Right renal pelvis (tissue), 4 donors: ENCODE measurements at places on chromosomes 13 and 19.

- DNase-seq = peak; percentile 23
Measured at GRCh38 chr19:32599736-32600157, 18.8 kb downstream of the PDCD5 start.

- no peak for DNase-seq
Measured at GRCh38 chr19:39112338-39112890, 13.2 kb upstream of the PAK4 start.

- no peak for DNase-seq
Measured at GRCh38 chr13:34862311-34862710, 79.8 kb upstream of the NBEA start.

- no peak for DNase-seq
Measured at GRCh38 chr19:29395111-29395733, 130.6 kb upstream of the VSTM2B start.

GRCh38 chr13:40586886-40587565 lies 79.4 kb downstream of the FOXO1 start:
- DNase-seq = no peak

DNA sequence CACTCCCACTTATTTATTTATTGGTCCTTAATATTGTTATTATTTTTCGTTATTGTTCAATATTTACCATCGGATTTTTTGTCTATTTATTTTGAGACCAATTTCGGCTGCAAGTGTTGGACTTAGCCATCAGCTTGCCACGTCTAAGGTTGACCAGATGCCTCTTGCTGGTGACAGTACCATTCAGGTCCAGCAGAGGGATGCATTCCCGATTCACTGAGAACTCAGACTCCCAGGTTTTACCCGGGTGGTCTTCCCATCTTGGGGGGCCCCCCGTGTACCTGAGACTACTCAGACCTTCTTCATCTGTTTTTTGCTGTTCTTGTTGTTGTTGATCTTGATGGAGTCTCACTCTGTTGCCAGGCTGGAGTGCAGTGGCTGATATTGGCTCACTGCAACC lies 1435.2 kb downstream of the UQCRFS1 start:
- DNase-seq = no peak

GRCh38 chr13:95564733-95565291 lies 12.3 kb downstream of the CLDN10 start:
- DNase-seq = no peak

- no peak for DNase-seq
Measured at GRCh38 chr13:24564881-24565280, 52.3 kb upstream of the PARP4 start.

GRCh38 chr19:6038634-6039405 lies 60.9 kb upstream of the RANBP3 start:
- DNase-seq = no peak

DNA sequence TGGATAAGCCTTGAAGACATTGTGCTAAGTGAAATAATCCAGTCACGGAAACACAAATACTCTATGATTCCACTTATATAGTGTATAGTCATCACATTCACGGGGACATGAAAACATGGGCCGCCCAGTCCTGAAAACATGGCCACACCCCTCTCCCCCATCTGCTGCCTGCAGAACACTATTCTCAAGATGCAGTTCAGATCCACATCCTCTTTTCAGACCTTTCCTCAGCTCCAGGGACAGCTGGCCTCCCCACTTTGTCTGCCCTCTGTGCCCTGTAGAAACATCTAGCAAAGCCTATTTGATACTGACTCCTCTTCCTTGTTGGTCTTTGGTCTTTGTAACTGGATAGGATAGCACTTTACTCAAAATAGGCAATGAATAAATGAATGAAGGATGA lies 8.3 kb downstream of the RFX2 start:
- DNase-seq = no peak

DNA sequence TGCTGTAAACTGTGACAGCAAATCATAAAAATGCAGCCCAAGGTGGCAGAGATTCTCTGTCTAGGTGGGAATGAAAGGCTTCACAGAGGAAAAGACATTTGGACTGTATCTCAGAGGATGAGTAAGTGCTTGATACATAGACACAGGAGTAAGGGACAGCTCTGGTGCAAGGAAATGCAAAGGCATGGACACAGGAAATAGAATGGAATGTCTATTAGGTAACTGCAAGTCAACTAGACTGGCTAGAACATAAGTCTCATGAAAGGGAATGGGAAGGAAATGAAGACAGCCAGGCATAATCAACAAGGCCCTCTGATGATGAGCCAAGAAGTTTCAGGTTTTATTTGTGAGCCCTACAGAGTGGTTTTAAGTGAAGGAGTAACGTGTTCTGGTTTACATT lies 321.7 kb downstream of the SUCLA2 start:
- DNase-seq = no peak

DNA sequence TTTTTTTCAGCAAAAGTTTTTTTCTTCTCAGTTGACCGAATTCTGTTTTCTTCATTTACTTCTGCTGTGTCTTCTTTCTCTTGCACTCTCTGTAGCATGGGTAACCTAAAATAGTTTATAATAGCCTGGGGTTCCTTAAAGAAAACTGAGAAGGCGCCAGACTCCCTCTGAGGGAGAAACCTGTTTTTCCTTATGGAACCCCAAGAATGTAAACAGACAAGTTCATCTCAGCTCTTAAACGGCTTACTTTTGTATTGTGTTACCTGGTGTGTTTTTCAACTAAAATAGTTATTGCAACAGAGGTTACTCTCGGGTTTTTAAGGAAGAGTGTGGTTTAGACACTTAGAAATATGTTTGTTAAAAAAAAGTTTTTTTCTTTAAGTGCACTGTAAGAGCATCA lies 23.8 kb upstream of the TM9SF2 start:
- no peak for DNase-seq
